Peyer's patch (tissue), 4 donors: ENCODE measurements at places on chromosomes 1 and 21.

GRCh38 chr1:74334147-74334546 lies 99.0 kb downstream of the TNNI3K start:
- no peak for DNase-seq

DNA sequence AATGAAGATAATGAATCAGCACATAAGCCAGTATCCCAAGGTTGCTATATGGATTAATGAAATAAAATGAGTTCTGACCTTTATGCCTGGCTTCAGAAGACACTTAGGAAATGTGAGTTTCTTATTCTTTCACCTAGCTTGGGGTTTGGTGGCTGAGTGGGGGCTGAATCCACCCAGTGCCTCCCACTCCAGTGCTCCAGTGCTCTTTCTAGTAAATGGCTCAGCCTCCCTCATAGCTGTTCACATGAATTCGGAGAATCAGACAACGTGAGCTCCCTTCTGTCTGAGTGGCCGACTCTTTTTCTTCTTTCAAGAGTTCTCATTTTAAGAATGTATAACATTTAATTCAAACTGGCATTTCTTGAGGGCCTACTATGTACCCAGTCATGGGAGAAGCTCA lies 43.5 kb downstream of the TRABD2B start:
- DNase-seq, result no peak

DNA sequence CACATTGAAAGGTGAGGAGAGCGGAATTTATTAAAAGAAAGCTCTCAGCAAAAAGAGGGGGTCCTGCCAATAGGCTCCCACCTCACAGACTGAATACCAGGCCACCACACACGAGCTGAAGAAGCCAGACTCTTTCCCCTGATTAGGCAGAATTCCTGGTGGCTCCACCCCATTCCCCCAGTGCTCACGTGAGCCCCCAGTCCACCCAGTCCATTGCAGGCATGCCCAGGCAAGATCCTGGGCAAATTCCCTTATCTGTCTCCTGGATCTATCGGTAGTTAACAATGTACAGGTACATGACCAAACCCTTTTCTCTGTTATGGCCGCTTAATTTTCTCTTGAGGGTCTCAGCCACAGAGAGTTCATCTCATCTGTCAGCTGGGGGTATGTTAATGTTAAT lies 54.6 kb upstream of the BTG3 start:
- DNase-seq, result no peak

- DNase-seq, result peak; percentile 36
Measured at GRCh38 chr1:151806170-151806569, 951 bp upstream of the LINGO4 start.

DNA sequence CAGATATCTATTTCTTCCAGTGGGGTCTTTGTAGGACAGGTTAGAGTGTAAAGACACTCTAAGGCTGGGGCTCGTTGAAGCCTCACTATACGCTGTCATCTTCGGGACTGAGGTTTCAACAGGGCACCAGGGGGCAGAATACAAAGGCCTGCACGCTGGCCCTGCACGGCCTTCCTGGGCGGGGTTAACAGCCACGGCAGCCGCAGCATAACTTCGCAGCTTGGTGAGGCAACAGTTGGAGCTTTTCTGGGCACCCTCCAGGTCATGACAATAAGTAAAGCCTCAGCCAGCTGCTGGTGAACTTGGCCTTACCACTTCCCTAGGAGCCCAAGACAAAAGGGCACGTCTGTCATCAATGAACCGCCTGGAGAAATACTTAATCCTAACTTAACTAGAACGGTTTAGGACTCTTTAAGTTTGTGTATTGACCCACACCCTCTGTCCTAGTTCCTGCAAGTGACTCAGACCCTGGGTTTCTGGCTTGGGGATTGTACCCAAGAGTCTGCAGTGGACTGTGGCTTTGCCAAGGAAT lies 2.3 kb upstream of the RUNX1 start:
- DNase-seq, result peak; percentile 94

- no peak for DNase-seq
Measured at GRCh38 chr21:42478504-42478903, 17.5 kb downstream of the RSPH1 start.

GRCh38 chr1:225844236-225845061 lies 34.5 kb downstream of the EPHX1 start:
- DNase-seq, result no peak

GRCh38 chr1:221824909-221825308 lies 83.0 kb upstream of the DUSP10 start:
- DNase-seq, result no peak

DNA sequence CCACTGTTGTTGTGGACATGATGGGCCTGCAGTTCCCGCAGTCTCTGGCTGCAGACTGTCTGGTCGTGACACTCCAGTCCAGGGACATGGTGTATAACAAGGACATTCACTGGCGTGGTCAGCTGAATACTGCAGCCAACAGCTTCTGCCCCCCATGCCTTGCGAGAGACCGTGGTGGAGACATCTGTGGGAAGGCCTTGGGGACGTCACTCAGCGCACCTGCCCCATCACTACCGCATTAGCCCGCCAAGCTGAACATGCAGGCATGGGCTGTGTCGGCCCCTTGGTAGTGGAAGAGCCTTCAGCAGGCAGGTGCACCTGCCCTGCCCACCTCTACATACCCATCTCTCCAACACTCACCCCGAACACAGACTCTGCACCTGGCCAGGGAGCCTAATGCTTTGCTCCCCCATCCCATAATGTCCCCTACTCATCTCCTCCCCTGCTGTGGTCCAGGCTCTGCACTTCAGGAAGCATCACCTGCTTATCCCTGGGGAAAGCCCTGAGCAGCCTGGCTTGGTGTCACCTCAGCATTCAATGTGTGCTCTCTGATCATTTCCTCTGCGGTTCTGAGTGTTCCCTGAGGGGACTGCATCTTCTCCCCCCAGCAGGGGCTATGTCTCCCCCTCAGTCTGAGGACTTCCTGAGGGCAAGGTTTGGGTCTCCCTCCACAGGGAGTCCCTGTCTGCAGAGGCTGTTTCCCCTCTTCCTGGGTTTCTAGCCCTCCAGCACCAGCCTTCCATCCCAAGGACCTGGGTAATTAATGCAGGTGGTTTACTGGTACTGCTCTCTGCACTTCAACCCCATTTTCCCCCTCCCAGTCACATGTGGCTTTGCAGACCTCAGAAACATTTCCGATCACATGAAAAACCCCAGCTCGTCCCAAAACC lies 3.2 kb downstream of the PGLYRP4 start:
- no peak for DNase-seq

DNA sequence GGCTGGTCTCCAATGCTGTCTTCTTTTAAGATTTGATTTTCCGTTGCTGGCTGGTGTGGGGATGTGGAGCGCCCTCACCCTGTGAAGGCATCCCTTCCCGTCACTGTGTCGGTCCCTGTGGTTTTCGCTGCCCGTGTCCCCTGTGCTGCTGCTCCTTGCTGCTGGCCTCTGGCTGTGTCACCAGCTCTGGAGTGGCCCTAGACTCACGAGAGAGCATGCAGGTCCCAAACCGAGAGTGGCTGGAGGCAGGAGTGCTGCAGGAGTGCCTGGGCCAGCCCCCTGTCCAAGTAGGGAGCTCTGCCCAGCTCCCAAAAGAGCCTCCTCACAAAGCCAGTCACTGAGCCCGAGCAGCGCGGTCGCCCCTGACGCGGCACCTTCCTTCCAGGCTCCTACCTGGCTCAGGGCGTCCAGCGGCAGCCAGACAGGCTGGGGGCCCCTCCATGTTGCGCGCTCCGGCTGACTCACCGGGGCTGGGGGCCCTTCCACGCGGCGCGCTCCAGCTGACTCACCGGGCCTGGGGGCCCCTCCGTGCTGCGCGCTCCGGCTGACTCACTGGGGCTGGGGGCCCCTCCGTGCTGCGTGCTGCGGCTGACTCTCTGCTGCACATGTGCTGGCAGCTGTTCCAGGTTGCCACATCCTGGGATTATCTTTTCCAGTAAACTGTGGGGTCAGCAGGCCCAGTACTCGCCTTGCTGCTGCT lies 106.7 kb upstream of the COL6A1 start:
- DNase-seq, result no peak

DNA sequence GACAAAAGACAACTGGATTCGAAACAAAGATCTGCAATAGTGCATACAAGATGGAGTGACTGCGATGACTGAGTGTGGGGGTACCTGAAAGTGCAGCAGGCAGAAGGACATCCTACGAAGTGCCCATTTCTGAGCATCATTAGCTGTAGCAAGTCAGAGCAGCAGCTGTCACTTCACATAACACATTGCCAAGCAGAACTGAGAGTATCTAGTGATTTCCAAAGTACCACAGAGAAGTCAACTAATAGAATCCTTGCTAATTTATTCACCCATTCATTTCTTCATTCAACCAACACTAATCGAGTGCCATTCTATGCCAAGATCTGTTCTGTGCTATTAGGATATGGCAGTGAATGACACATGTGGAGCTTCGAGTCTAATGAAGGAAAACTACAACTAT lies 31.6 kb upstream of the CAMSAP2 start:
- no peak for DNase-seq

- no peak for DNase-seq
Measured at GRCh38 chr1:15224259-15224869, 22.7 kb upstream of the FHAD1 start.

- peak; percentile 73 for DNase-seq
Measured at GRCh38 chr1:26471498-26472319, 531 bp upstream of the HMGN2 start.

DNA sequence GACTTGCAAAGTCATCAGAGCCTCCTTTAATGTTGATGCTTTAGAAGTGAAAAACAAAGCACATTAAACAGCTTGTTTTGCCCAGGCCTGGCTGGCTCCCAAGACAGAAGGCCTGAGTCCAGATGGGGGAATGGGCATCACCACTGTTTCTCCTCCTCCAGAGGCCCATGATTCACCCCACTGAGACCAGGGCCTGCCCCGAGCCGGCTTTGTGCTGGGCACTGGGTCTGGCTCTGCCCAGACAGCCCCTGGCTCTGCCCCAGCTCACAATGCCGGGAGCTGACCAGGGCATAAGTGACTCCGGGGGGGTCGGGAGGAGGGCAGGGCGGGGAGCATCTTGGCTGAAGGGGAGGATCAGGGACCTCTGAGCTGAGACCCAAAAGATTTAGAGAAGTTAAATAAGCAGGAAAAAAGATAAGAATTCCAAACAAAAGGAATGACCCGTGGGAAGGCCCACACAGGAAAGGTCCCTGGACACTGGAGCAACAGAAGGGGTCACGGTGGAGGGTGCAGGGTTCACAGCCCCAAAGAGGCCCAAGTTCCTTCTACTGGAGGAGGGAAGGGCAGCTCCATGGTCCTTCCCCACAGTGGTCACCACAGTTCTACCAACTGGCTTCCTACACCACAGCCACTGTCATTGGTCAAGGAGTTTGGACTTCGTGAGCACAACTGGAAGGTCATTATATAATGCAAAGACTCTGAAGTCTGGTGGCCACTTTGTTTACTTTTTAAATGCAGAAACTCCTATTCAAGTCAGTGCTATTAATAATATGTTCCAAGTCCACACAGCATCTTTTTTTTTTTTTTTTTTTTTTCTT lies 5.5 kb downstream of the C2CD2 start:
- DNase-seq, result no peak

- no peak for DNase-seq
Measured at GRCh38 chr1:225412321-225412720, 15.5 kb downstream of the LBR start.

- DNase-seq, result no peak
Measured at GRCh38 chr1:177723533-177723932, 246.3 kb downstream of the SEC16B start.

DNA sequence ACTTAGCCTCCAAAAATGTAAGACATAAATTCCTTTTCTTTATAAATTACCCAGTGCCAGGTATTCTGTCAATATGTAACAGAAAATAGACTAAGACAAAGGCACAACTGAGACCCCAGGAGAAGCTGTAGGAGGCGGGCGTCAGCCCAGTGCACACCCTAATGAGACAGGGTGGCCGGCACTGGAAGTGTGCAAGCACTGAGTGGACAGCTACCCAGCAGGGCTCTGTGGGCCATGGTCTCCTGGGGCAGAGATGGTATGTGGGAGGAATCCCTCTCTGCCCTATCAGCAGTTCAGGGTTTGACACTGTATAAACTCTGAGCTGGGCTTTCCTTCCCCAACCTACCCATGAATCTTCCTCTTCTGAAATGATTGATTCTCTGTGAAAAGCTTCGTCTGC lies 139.5 kb downstream of the GLIS1 start:
- DNase-seq, result no peak

DNA sequence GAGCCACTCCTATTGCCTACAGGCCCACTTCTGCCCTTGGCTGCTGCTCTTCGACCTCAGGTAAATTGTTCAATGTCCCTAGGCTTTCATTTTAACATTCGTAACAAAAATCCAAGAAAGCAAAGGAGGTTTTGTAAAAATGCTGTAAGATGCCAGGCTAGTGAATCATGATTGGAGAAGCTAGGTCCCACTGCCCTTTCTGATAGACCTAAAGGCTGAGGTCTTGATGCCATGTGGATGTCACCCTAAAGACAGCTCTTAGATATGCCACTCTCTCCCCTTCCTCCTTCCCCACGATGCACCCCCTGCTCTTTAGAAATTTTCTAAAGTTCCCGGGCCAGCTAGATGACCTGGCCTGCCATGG lies 9.9 kb upstream of the TMEM39B start:
- no peak for DNase-seq

DNA sequence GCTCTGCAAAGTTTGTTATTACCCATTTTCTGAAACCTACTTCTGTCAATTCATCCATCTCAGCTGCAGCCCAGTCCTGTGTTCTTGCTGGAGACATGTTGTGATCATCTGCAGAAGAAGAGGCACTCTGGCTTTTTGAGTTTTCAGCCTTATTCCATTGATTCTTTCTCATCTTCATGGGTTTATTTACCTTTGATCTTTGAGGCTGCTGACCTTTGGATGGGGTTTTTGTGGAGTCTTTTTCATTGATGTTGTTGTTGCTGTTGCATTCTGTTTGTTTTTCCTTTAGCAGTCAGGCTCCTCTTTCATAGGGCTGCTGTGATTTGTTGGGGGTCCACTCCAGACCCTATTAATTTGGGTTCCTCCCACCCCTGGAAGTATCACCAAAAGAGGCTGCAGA lies 164.3 kb downstream of the FCRL5 start:
- DNase-seq, result no peak

GRCh38 chr1:39915499-39916129 lies 13.9 kb upstream of the MYCL start:
- DNase-seq, result no peak

DNA sequence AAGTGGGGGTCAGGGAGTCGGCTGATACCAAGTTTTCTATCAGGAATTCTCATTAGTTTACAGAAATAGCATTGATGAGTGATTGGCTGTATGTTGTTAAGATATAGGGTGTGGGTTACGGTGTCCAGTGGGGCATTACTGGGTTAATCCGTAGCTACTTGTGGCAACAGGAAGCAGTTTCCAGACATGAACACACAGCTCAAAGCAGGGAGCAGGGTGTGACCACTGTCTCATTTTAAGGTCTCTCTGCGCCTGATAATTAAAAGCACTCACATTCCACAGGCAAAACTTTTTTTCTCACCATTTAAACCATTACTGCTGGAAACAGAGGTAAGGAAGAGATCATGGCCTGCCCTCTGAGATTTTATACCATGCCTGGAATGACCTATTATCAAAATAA lies 114.9 kb downstream of the SIK1 start:
- DNase-seq, result no peak
